Hindlimb muscle (tissue), 1 donor: ENCODE measurements at places on chromosomes 4 and X. TPM values are rescaled to one million over a fixed set of nuclear protein-coding genes. Genes with fewer than 3 reads are reported as not detected.

GRCh38 chrX:153598541-153599191 is at the start of gene CCNQ:
Gene CCNQ, minus strand, starts transcription at chrX:153599139. Its CDS starts 66 bp downstream, at chrX:153599073.
- no peak for DNase-seq

BTK gene
- 3.8 TPM for polyA plus RNA-seq

DNA sequence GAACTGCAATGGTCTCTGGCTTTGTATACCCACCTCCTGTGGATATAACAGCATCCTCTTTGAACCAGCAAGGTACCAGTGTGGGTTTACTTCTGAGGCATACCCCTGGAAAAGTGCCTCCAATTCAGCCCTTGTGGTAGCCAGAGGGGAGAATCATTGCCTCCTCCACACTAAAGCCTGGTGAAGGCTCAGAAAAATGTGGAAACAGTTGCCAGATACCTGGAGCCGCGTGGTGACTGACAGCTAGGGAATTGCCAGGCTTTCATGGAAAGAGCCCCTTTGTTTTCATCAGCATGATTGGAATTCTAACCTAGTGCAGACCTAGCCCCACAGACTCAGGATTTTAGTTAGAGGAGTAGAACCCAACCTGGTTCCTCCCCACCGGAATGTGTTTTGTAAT is 168.6 kb upstream of the KLF3 start:
- no peak for DNase-seq

ZNF711 gene
- 26.4 TPM for polyA plus RNA-seq

KLHL5 gene
- 19.6 TPM for polyA plus RNA-seq

FREM3 gene
- 0.49 TPM for polyA plus RNA-seq
